ENCODE measurements at places on chromosomes 11 and 22. TPM values are rescaled to one million over a fixed set of nuclear protein-coding genes. Genes with fewer than 3 reads are reported as not detected.

DNA sequence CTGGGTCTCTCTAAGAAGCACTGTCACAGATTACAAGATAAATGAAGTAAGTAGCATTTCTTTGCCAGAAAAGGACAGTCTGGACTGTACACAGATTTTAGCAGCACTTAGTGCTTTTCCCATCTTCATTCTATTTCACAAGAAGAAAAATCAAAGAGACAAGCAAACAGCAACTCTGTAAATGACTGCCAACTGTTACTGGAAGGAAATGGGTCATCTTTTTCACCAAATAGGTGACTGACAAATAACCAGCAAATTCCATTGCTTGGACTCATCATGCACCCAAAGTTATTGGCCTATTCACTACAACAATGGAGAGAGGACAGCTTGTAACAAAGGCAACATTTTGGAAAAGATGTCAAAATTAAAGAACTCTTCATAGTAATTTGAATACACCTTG lies 28.9 kb upstream of the CARD18 start:
- H3K4me1 ChIP-seq, result no peaks in the 10 kb centered on the region
- no peaks in the 10 kb centered on the region for H3K27me3 ChIP-seq
- H3K27ac ChIP-seq, result no peak overlapping the region
- DNase-seq, result no peak

DNA sequence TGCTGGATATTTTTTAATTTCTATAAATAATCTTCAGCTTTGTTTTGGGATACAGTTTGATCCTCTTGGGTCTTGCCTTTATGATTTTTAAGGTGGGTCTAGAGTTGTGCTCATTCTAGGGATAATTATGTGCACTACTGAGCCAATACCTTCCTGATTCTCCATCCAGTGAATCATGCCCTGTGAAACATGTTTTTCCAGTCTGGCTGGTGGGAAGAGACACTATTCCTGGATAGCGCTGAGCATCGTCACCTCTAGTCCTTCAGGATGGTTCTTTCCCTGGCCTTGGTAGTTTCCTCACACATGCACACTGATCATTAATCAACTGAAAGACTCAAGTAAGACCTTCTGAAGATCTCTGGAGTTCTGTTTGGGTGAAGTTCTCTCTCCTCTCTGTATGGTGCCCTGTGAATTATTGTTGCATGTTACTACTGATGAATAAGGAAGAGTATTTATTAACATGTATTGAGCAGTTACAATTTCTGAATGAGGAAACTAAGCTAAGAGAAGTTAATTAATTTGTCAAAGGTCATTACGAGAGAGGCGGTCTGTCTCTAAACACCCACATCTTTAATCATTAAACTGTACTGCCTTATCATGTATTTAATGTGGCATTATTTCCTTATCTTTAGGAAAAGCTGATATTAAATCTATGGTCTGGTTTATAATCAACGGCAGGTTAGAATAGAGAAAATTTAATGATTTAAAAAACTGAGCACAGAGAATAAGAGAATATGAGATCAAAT lies 39.1 kb upstream of the LIPT2 start:
- no peak overlapping the region for H3K4me3 ChIP-seq
- no peaks in the 10 kb centered on the region for H3K4me1 ChIP-seq
- H3K36me3 ChIP-seq, result no peaks in the 10 kb centered on the region

GRCh38 chr11:120102864-120103122 lies 35.1 kb downstream of the TRIM29 start:
- no peaks in the 10 kb centered on the region for H3K27me3 ChIP-seq
- no peak for DNase-seq
- no peaks in the 10 kb centered on the region for H3K4me1 ChIP-seq
- no peak overlapping the region for H3K27ac ChIP-seq
- no peak overlapping the region for H3K4me3 ChIP-seq
- no peaks in the 10 kb centered on the region for H3K36me3 ChIP-seq

- peak overlapping the region; percentile 73 for H3K4me3 ChIP-seq
- H3K27ac ChIP-seq, result peak overlapping the region; percentile 72
- H3K36me3 ChIP-seq, result no peaks in the 10 kb centered on the region
- H3K27me3 ChIP-seq, result no peaks in the 10 kb centered on the region
Measured at GRCh38 chr22:31347251-31348008, 1.3 kb upstream of the PATZ1 start.

OR52N4 gene
- total RNA-seq, result 0.84 TPM

All from ovary (tissue), 10 donors.